ENCODE measurements at places on chromosomes 3 and 15.

- DNase-seq = no peak
These were observed 74.2 kb downstream of the GTF2E1 start for GRCh38 chr3:120816728-120817127.

DNA sequence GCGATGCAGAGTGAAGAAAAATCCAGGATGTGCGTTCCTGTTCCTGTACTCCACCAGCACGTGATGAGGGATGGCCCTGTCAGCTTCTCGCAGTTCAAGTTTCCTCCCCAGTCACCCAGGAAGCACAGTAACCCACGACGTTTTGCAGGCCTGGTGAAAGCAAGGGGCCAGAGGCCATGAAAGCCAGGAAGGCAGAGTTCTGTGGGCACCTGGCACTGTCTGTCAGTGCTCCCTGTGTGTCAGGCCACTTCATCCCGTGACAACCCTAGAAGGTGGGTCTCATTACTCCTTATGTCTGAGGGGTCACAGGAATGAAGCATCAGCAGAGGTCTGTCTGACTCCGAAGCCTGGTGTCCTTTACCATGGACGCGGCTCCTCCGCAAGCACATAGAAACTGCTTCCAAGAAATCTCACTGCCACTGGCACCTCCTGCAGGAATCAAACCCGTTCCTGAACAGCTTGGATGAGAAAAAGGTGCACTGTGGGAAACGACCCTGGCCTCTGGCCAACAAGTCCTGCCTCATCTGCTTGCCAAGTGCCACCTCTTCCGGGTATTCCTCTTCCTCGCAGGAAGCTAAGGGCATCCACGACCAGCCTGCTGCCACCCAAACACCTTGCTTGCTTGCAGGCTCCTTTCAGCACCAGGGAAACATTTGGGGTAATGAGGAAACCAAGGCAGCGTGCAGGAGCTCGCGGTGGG, 14.6 kb downstream of the RAB43 start:
- DNase-seq = no peak

GRCh38 chr3:10457560-10457959, 47.8 kb downstream of the ATP2B2 start:
- DNase-seq = no peak

GRCh38 chr3:57961828-57962447, 46.3 kb upstream of the FLNB start:
- no peak for DNase-seq

GRCh38 chr15:38128921-38129320, 123.7 kb upstream of the SPRED1 start:
- no peak for DNase-seq

- DNase-seq = no peak
These were observed 96.3 kb downstream of the TPRG1 start for GRCh38 chr3:189267981-189268613.

- DNase-seq = no peak
These were observed 71.4 kb upstream of the HERC1 start for GRCh38 chr15:63905131-63905530.

DNA sequence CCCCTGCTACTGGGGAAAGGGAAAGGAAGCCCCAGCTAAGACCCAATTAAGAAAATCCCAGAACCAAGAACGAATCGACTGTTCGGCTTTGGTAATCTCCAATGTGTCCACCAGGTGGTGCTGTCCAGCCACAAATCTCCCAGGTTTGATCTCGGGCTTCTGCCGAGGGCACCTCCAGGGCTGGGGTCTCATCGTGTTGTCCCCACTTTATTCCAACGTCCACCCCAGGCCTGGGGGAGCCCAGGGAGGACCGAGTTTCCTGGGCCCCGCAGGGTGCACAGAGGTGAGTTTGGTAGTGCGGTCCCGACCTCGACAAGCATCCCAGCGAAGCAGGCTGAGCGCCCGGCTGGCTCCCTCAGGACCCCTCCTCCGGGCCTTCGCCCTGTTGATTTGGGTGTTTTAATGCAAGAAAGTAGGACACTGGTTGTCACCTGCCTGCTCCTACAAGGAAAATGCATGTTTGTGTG, 185.1 kb downstream of the GOLGA6L6 start:
- peak; percentile 69 for DNase-seq

DNA sequence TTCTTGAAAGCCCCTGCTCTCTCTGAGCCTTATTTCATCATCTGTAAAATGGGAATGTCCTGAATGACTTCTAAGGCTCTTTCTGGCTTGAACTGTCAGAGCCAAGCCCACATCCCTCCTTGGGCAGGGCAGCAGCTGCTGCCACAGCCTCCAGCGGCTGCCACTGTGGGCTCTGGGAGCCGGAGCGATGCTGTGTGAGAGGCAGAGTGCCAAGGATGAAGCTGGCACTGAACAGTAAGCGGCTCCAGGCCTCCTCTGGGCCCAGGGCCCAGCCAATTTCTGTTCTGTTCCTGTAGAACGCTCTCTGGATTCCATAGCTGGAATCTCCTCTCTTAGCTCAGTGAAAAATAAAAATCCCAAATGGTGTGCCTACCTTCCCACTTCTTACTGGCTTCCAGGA, 4.4 kb downstream of the CPLX3 start:
- DNase-seq = no peak

GRCh38 chr15:86570738-86571137, 491.1 kb downstream of the AGBL1 start:
- DNase-seq = no peak

GRCh38 chr15:66774001-66774814, 72.2 kb downstream of the SMAD6 start:
- DNase-seq = no peak

- no peak for DNase-seq
These were observed 167.2 kb downstream of the POLR2M start for GRCh38 chr15:57873564-57874209.

DNA sequence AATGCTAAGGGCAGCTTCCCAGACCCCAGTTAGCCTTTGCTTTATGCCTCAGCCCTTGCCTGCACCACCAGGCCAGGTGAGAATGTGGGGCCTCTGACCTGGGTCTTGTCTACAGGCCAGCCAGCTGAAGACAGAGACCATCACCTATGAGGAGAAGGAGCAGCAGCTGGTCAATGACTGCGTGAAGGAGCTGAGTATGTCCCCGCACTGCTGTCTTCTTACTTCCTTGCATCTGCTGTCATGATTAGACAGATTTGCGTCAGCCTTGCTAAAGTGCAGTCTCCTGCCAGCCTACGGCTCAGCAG, 74.6 kb downstream of the CCK start:
- no peak for DNase-seq

DNA sequence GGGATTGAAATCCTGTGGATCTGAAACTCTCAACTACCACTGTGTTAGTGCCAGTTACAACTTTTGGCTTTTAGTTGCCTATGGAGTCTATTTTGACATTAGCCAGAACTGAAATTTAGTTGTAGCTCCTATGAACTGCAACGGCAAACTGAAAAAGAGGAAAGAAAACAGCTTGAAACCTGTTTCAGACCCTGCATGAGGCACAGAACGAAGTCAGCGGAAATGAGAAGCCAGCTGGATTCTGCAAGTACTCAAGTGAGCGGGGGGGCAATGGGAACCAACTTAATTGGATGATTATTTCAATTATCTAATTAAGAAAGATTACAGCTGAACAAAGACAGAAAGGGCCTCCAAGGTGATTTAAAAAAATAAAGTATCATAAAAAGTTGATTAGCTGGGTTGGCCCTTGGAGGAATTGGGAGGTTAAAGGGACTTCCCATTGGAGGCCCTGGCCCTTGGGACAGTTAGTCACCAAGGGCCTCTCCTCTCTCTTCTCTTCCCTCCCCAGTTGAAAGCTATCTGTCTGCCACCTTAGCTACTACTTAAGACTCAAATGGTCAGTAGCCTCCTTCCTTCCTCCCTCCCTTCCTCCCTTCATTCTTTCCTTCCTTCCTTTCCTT, 352.1 kb downstream of the SHQ1 start:
- no peak for DNase-seq

DNA sequence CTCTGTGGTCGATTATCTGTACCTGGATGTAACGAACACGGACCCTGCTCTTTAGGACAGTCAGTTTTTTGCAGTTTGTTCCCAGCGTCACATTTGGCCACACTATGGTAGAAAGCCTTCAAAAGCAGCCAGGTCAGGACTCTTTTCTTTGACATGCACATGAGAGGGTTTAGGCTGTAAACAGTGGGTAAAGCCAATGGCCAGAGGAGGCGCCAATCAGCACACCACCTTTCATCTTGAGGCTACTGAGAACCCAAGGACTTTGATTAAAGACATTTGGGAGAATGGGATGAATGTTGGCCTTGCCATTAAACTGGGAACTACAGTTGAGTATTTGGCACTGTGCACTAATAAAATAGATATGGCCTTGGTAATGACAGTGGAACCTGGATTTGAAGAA, 225.9 kb downstream of the OXSM start:
- no peak for DNase-seq

DNA sequence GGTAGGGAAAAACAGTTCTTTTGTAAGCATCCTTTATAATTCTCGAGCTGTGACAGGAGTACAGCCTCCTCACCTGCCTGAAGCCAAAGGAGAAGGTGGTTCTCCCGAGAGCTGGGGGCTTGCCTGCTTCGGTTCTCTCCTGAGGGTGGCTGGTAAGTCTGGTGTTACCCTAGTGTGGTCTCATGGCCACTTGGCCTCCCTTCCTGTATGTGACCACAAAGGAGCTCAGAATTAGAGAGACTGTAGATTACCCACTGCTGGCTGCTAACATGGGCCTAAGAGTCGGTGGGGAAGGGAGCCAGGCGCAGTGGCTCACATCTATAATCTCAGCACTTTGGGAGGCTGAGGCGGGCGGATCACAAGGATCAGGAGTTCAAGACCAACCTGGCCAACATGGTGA, 12.6 kb downstream of the PDHB start:
- DNase-seq = no peak

DNA sequence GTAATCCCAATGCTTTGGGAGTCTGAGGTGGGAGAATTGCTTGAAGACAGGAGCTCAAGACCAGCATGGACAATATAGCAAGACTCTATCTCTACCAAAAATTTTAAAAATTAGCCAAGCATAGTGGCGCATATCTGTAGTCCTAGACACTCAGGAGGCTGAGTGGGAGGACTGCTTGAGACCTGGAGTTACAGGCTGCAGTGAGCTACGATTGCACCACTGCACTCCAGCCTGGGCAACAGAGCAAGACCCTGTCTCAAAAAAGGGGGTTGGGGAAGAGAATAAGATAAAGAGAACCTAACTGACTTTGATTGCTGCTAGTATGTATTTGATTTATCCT, 755 bp downstream of the CD200R1 start:
- DNase-seq = no peak

DNA sequence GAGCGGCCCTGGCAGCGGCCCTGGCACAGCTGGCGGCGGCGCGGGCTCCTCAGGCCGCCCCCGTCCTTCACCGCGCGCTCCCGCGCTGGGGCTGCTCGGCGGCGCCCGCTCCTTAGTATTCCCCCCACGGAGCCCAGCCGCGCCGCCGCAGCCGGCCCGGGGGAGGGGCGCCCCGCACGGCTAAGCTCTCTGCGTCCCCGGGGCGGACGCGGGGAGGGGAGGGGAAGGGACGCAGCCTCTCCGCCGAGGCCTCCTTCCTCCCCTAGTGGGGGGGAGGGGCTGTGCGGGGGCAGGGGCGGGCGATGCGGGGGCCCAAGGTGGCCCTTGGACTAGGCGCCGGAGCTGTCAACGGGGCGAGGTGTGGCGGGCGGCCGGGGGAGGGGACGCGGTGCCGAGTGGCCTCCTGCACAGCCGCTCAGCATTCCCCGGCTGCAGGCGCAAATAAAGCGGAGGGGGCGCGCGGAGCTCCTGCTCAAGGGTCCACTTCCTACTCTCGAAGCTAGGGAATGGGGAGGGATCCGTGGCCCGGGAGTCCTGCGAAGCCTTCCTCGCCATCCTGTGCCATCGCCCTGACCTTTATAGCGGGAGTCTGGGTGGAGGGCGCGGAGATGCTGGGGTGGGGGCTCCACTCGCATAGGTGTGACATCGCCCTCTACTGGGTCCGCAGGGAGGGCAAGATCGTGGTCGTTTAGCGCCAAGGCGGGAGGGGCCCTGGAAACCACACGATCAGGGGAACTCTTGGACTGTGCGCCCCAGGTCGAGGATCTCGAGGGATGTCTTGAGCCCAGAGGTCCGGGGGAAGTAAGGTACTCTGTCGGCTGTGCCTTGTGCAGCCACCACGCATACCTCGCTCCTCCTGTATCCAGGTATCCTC, 22.2 kb downstream of the EPHB3 start:
- no peak for DNase-seq

GRCh38 chr15:59444081-59444835, 6.3 kb downstream of the FAM81A start:
- no peak for DNase-seq

DNA sequence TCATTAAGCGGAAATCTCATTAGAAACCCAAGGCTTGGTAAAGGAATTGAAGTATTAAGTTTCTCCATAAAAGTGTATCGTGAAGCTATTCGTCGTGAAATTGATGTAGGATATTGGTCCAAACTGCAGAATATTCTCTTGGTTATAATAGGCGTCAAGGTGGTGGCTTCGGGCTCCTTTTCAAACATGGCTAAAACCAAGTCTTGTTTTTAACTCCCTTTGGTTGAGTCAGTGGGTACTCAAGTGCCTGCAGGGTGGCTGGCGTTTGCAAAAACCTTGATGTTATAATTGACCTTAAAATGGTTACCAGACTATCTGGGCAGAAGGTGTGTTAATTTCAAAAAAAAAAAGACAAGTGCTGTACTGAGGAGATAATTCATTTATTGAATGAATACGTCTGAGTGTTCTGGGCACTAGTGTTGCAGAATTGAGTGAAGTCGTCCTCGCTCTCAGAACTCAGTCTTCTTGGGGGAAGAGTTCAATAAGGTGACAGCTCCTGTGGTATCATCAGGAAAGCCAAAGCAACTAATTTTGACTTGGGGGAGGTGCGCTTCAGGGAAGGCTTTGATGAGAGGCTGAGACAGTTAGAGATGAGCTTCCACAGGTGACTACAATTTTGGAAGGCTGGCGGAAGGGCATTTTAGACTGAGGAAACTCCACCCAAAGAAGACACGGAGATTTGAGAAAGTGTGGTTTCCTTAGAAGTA, 1.5 kb downstream of the UBE2Q2 start:
- DNase-seq = no peak

- DNase-seq = peak; percentile 89
These were observed 642 bp downstream of the ZBTB11 start for GRCh38 chr3:101676216-101676764.

GRCh38 chr3:44099566-44100297, 142.0 kb upstream of the TOPAZ1 start:
- DNase-seq = no peak

DNA sequence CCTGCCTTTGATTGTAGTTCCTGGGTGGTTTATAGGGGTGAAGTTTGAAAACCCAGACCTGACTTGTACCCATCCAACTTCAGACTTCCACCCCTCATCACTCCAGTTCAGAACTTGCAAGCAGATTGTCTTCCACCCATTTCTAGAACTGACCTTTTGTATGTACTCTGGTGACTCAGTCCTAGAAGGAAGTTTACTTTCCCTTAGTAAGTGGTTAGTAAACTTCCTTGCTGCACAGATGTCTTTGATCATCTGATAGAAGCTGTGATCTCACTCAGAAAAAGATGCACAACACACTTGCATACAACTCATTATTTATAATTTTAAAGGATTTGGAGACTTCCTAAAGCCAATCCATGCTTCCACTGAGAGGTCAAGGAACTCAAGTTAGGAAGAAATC, 368.0 kb downstream of the MFSD1 start:
- DNase-seq = no peak

DNA sequence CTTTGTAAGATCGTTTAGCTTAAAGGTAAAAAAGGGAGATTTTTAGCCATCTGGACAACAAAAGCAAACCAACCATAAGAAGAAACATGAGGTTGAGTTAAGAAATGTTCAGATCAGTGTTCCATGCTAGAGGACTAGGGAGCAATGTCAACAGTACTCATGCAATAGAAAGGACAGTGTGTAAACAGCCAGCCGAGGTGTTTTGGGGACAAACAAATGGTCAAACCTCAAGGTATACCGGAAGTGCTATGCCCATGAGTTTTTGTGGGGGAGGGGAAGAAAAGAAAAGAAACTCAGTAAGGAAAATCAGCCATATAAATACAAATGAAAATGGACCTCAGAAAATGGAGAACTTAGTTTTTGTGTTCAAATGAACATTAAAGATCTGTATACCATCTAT, 289.5 kb upstream of the GRM7 start:
- no peak for DNase-seq

Measured in stimulated activated CD8-positive, alpha-beta memory T cell treated with anti-CD3 and anti-CD28 coated beads, Interleukin-15, amount 100 ng/mL, for 4 hours (primary cell).